ENCODE measurements at places on chromosomes 13 and 19.

DNA sequence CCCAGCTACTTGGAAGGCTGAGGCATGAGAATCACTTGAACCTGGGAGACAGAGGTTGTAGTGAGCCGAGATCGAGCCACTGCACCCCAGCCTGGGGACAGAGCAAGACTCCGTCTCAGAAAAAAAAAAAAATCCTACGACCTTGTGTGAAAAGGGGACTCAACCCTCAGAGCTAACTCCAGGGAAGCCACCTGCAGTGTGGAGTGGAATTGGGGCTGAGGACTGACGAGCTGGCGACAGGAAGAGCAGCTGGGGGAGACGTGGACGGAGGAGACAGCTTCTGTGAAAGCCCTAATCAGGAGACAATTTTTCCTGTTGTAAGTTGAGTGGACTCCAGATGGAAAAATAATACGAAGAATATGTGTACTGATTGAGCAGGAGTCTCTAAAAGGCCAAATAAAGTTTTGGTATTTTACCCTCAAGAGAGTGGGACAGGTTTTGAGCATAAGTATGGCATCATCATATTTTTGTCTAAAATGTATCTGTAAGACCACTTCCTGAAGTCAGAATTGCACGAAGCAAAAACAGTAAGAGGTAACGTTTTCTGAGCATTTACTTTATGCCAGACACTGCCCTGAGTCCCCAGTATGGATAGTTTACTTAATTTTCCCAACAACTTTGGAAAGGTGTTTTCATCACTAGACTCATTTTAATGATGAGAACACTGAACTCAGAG, 12.0 kb upstream of the LAIR1 start:
- DNase-seq: no peak

- no peak for DNase-seq
These were observed 56.8 kb upstream of the KLF12 start for GRCh38 chr13:74190999-74191398.

DNA sequence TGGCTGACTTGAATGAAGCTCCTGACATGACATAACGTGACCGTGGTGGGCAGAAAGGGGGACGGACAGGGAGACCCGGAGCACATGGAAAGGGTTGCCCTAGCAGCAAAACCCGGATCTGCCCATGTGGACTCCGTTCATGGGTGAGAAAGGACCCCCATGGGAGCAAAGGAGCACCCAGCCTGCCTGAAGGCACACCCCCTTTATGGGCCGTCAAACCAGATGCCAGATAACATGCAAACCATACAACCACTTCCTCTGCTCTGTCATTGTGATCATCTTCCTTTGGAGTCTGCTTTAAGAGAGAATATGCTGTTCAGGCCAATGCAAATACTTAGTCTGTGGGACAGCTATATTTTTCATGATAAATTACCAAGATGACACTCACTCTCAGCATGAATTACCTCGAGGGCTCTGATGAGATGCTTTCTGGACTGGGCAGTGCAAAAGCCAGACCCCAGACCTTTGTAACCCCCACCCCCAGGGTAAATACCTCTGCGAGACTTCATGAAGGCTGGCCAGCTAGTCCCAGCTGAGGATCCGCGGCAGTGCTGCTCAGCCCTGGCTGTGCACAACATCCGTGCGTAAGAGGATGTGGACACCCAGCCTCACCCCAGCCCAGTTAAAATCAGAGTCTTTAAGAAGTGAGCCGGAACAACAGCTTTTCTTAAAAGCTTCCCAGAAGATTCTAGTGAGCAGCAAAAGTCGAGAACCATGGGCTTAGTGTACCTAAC, 126.6 kb downstream of the USP12 start:
- no peak for DNase-seq

DNA sequence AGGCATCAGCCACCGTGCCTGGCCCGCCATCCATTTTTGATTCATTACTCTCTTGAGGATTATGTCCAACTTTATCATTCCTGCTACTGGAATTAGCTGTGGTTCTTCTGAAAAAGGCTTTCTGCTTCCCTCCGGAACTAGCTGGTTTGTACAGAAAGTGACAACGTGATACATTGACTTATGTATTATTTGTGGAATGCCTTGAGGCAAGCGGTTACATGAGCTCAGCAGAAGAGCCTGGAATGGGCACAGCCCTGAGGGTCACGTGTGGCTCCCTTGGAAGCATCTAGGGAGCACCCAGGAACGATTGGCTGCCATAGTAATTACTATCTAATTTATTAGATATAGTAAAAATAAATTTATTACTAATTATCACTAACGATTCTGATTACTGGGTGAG, 14.4 kb upstream of the RETN start:
- no peak for DNase-seq

DNA sequence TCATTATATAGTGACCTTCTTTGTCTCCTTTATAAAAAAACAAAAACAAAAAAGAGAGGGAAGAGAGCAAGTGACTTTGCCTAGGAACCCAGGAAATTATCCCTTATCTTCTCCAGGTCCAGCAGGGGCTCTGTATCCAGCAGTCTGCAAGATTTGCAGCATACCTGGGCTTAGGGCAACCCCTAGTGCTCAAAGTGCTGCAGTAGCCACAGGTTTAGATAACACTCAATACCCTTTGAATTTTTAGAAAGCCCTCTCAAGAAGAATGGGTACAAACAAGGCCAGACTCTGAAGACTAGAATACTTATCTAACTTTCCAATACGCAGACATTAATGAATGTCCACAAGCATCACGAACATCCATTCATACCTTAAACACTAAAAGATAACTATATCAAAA, 43.2 kb downstream of the CCNA1 start:
- DNase-seq: no peak

Measured in chondrocyte (in vitro differentiated cells).